ENCODE measurements at places on chromosomes 7 and 10.

- no peak for ATAC-seq
These were observed 13.0 kb upstream of the SMIM30 start for GRCh38 chr7:113131367-113131766.

DNA sequence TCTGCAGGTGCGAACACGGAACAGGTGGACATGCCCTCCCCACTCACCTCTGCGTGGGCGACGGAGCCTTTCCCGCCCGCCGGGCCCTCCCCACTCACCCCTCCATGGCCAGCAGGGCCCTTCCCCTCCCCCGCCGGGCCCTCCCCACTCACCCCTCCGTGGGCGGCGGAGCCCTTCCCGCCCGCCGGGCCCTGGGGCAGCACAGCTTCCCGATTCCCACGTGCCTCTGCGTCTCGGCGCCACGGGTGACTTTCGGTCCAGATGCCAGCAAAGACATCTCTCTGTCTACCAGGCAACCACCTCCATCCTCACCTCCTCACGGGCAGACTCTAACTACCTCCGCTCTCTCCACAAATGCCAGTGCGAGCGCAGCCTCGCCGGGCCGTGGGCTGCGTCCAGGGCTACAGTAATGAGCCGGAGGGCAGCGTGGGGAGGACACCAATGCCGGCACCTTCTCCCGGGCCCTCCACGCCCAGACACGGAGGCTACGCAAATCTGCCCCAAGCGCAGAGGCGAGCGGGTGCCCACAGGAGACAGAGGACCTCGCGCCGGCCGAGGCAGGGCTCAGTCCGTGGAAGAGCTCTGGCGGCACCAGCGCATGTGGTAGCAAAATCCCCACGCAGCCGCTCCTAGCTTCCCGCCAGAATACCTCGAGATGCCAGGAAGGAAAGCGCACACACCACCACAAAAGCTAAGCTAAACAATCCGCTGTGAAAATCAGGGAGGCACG lies 21.8 kb downstream of the GPER1 start:
- peak; percentile 43 for ATAC-seq

GRCh38 chr10:126146771-126147170 lies 241.5 kb downstream of the ADAM12 start:
- ATAC-seq, result no peak

GRCh38 chr7:135414850-135415439 lies 95.0 kb downstream of the CNOT4 start:
- no peak for ATAC-seq

DNA sequence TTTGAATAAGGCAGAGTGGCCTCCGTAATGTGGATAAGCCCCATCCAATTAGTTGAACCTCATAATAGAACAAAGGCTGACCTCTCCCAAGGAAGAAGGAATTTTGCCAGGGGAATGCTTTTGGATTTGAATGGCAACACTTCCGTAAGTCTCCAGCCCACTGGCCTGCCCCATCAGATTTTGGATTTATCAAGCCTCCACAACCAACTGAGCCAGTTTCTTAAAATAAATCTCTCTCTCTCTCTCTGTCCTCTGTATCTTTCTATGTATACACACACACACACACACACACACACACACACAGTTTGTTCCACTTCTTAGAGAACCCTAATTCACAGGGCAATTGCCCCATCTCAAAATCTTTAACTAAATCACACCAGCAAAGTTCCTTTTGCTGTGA lies 100.9 kb upstream of the CAV2 start:
- no peak for ATAC-seq

DNA sequence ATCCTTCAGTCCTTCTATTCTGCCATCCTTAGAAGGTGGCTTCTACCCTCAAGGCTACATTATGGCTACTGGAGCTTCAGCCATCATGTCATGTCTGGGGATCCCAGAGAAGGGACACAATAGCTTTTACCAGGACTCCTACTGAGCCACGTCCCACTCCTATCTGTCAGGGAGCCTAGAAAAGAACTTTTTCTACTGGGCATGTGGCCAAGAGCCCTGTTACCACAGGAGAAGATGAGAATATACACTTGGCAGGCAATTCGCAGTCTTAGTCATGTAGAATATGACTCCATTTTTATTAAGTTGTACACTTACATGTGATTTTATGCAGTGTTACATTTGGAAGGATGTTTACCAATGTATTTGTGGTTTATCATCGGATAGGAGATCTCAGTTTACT lies 64.6 kb upstream of the KCNMA1 start:
- ATAC-seq, result no peak

DNA sequence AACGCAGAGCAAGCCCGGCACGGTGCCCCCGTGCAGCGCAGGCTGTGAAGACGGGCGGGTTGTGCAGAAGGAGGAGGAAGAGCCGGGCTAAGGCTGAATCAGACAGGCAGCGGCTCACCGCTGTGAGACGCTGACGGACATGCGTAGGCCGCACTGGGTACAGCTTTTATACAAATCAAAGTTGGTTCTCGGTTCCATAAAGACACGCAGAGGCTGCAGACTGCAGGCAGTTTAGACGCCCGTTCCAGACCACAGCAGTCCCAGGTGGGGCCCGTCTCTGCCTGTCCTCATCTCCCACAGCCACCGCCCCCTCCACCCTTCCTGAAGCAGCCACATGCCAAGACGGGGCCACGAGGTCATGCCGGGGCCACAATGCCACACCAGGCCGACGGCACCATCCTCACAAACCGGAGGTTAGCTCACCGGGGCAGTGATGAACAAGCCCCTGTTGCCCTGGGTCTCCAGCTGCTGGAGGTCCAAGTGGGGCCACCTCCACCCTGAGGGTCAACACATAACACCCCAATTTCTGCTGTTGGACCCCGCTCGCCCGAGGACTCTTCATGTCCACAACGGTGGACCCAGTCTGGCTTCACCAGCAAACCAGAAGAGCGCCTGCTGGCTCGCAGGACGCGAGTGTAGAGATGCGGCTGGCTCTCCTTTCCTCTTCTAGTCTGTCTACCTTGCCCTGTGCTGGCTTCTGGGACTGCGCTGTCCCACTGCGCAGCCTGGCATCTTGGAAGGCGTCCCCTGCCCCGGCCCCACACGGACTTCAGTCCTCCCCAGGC lies 227.2 kb downstream of the ELFN1 start:
- no peak for ATAC-seq

Data from stimulated activated memory B cell treated with anti-CD40 and anti-IgM and Interleukin-4, amounts not matched to agents 10 μg/mL and 1 μg/mL and 100 μg/mL, for 72 hours (primary cell).